AML-193 (cell line): ENCODE measurements at places on chromosomes 2 and 18.
A peak's percentile ranks its signal among the peaks of the same experiment; 100 is the strongest.

GRCh38 chr2:206472094-206472493 lies 28.8 kb downstream of the ADAM23 start:
- no peak for DNase-seq

GRCh38 chr2:202113571-202114142 lies 40.6 kb downstream of the KIAA2012 start:
- DNase-seq = no peak

GRCh38 chr2:175811971-175812370 lies 190.1 kb downstream of the LNPK start:
- DNase-seq = no peak

- DNase-seq = no peak
These were observed 634 bp upstream of the MSGN1 start for GRCh38 chr2:17815468-17816184.

DNA sequence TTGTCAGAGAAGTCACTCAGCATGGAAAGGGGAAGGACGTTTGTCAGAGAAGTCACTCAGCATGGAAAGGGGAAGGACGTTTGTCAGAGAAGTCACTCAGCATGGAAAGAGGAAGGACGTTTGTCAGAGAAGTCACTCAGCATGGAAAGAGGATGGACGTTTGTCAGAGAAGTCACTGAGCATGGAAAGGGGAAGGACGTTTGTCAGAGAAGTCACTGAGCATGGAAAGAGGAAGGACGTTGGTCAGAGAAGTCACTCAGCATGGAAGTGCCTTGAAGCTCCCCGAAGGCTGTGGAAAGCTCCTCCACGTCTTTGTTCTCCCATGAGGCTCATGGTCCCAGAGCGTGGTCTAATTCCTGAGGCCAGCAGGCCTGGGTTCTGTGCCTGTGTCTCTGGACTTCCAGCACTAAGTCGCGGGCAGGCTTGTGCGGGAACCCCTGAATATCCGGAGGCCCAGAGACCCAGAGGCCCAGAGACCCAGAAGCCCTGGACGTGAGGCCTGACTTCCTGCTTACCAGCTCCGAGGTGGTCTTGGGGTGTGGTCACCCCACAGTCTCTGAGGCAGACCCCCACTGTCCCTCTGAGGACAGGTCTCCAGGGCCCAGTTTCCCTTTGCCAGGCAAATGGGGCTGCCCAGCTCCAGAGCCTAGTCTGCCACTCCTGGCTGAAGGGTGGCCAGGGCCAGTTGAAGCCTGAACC lies 70.4 kb upstream of the TWIST2 start:
- peak; percentile 0 for DNase-seq

GRCh38 chr18:28115149-28115550 lies 61.8 kb downstream of the CDH2 start:
- DNase-seq = no peak

- DNase-seq = no peak
These were observed at the start of gene WNT10A for GRCh38 chr2:218880102-218880858. TSS of gene WNT10A (plus strand) at chr2:218880852. CDS start at chr2:218880996, 144 bp downstream.

DNA sequence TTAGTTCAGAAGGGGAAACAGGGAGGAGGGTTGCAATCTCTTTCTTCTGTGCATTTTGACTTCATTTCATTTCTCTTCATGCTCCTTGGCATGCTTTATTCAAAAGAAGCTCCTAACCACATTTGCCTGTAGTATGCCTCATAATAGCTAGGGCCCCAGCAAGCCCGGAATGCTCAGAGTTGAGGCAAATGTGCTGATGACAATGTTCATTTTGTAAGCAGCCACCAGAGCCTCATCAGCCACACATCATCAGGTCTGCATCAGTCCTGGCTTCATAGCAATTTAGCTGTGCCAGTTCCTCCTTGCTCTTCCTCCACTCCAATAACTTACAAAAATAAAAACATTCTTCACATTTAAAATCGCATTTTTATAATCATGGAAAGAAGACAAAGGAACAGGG lies 65.4 kb upstream of the MMADHC start:
- no peak for DNase-seq

- DNase-seq = no peak
These were observed 68.4 kb downstream of the PID1 start for GRCh38 chr2:229202646-229203045.

DNA sequence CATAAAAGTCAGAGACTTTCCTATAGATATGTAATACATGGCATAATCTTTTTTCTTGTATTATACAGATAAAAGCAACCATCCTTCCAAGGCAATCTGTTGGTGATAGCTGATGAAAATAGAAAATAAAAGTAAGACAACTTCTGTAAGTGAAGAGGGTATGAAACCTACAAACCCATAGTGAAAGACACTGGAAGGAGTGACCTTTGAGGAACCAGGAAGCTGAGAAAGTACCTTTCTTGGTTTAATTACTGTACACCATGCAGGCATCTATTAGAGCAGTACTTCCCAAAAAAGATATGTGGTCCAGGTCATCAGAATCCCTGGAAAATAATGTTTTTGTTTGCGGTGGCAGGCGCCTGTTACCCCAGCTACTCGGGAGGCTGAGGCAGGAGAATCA lies 906.6 kb upstream of the KLHL29 start:
- DNase-seq = no peak

- DNase-seq = no peak
These were observed 2.2 kb downstream of the EPB41L3 start for GRCh38 chr18:5541644-5542043.

GRCh38 chr18:48172226-48173006 lies 236.8 kb downstream of the ZBTB7C start:
- DNase-seq = no peak

DNA sequence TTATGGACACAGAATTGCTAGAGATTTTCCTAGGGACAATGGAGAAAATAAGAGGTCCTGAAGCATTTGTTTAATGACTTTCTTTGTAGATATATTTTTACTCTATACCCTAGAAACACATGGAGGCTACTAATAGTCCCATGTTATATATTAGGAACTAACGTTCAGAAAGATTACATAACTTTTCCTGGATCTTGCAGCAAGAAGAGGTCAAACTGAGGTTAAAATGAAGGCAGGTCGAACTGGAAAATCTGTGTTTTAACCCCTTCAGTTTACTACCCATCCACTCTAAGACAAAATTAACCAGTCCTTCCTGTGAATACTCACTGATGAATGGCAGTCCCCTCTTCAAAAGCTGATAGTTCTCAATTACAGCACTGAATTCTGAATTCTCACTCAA lies 1415.8 kb upstream of the CELF4 start:
- peak; percentile 13 for DNase-seq

GRCh38 chr2:241445426-241445825 lies 63.0 kb downstream of the STK25 start:
- DNase-seq = no peak

DNA sequence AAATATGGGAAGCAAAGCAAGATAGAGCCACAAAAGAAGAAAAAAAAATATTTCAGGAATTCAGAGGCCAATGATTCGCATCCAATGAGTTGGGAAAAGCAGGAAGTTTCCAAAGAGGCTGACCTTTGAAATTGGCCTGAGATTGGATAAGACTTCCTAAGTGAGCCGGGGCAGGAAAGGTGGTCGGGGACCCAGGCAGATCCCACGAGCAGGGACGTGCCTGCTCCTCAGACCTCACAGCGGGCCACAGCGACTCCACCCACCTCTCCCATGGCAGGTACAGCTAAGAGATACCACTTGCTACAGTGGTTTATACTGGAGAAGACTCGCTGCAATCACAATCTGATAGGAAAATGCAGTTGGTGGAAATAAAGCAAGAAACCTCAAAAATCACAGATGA lies 102.8 kb upstream of the SALL3 start:
- DNase-seq = no peak

DNA sequence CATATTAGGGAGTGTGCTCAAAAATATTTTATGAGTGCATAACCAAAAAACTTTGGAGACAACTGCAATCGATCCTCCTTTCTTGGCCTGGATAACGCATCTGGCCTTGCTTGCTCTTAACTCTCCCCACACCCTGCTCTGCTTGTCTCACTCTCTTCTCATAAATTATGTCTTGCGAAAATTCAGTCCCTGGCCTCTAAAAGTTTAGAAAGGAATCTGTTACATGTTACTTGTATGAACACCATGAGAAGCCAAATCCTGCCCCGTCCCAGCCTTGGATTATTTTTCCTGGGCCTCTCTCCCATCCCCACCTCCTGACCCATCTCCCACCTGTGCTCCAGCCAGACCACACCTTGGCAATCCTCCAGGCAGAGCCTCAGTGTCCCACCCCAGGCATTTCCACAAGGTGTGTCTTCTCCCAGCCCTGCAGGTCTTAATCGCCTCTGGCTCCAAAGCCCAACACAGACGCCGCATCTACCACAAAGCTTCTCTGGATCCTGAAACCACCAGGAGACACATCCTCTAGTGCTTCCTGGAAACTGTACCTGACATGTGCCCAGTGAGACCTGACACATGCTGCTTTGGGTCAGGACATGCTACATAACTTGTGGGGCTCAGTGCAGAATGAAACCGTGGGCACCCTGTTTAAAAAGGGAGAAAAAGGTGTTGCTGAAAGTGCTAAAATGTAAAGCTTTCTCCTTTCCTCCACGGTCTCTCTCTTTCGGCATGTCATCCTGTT lies 99.6 kb upstream of the ST3GAL5 start:
- DNase-seq = no peak

DNA sequence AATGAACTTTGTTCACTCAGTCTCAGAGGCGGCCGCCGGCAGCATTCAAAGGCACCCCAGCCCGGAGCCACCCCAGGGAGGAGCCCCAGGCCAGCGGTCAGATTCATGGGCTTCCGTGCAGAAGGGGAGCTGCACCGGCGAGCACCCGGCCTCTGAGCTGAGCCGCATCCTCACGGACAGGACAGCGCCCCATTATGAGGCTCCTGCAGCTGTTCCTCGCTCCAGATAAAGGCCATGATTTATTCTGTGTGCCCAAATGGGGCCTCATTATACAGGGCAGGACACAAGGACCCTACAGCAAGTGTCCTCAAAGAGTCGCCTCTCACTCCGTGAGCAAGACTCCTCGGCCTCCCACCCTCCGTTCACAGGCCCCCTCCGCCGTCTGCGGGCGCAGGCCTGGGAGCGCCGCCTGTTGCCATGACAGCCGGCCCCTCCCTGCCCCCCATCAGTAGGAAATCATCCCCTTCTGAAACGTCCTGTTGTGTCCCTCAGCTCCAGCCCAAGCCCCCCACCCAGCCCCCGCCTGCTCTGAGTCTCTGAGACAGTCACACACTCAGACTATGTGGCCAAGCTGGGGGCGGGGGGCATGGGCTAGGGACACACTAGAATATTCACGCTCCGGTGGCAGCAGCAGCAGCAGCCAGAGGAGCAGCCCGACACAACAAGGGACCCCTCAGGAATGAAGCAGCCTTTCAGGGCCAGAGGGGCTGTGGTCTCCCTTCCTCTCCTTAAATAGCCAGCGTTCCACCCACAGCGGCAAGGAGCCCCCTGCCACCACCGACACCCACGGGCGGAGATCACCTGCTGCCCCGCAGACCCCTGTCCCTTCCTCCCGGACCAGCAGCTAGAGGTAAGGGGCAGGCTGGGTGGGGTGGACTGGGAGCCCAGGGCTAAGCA lies at the start of gene GPR17:
Gene GPR17, plus strand, starts transcription at position 759 of the 897 bp plus-strand sequence. CDS start 4,583 bp downstream, outside the sequence.
- DNase-seq = no peak

GRCh38 chr2:133286326-133286922 lies 281.8 kb downstream of the NCKAP5 start:
- no peak for DNase-seq

GRCh38 chr2:39160982-39161381 lies 40.1 kb upstream of the SOS1 start:
- no peak for DNase-seq

DNA sequence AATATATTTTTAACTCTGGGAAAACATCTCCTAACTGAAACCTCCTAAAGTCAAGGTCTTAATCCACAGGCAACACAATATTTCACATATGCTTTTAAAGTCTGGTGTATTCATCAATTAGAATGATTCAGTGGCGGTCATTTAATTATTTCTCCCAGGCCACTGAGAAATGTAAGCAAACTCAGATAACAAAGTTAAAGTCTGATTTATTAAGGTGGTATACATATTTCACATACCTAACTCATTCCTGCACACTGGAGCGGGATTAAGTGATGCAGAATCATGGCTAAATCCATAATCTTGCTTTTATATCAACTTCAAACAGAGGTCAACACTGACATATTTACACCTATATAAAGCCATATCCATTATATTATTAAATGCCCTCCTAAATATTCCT lies 43.7 kb downstream of the FRZB start:
- DNase-seq = no peak

DNA sequence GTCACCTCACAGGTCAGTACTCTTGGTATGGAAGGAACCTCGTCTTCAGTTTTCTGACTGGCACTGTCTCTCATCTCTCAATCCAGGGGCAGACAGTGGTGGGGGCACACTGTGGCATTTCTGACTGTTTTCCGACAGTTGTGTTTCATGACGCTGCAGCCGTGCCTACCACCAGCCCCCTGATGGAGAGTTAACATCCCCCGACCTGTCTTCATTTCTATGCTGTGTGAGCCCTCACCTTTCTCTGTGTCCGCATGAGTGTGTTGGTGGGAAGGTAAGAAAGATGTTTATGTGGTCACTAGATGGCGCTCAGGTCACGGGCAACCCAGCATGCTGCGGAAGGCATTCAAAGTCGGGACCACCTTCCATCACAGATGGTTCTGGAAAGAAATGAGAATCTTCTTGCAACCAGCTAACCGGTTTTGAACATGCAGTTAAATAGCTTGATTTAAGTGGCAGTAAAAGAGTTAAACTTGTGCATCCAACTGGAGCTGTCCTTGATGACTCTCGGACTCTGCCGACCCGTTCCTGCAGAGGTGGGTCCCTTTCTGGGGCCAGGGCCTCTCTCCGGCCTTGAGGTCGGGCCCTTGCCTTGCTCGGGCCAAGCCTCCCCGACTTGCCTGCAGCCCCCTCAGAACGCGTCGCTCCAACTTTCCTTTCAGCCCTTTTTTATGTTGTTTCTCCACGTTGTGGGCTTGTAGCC lies 92.4 kb downstream of the DYSF start:
- DNase-seq = peak; percentile 60

DNA sequence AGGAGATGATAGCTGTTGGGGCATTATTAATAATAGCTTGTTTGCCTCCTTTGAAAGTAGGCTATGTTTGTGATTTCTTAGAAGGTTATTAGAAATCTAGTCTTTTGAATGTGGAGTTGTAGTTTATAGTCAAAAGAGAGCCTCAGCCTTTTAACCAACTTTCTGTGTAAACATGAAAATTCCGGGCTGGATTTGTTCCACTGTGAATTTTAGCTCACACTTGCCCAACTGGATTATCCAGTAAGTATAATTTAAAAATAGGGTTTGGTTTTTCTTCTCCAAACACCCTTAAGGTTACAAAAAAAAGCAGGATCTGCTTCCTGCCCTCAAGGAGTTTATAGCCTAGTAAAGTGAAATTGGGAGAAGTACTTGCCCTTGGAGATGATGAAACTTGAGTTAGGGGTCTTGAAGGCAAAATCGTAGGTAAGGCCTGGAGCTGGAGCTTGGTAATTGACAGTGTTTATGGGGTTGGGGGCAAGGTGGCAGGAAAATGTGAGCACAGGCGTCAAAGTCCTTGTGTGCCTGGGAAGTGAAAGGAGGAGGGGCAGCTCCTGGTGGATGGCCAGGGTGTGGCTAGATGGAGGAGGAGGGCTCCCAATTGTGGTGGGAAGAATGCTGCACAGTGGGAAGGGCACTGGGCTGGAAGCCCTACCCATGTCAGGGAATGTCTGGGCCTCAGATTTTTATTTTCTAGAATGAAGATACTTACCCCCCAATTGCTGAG lies 21.3 kb downstream of the ITGA6 start:
- DNase-seq = no peak
